ENCODE measurements at places on chromosomes 12 and 14.

- peak; percentile 7 for DNase-seq
These were observed 514 bp downstream of the FBXO34 start for GRCh38 chr14:55271572-55272298.

DNA sequence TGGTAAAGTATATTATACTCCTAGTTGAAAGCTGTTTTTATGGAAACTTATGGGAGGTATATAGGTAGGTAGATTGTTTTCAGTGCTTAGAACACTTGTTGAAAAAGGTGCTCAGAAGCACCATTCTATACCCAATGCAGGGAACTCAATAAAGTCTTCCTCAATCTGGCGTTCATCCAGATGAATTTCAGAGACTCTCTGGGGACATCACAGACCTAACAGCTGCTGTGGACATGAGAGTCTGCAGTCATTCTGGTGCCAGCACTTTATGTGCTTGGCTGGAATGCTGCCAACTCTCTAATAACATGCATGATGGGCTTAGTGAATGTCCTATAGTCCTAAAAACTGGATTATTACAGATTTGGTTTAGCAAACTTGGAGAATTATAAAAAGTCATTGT, 115.9 kb downstream of the NTN4 start:
- no peak for DNase-seq

DNA sequence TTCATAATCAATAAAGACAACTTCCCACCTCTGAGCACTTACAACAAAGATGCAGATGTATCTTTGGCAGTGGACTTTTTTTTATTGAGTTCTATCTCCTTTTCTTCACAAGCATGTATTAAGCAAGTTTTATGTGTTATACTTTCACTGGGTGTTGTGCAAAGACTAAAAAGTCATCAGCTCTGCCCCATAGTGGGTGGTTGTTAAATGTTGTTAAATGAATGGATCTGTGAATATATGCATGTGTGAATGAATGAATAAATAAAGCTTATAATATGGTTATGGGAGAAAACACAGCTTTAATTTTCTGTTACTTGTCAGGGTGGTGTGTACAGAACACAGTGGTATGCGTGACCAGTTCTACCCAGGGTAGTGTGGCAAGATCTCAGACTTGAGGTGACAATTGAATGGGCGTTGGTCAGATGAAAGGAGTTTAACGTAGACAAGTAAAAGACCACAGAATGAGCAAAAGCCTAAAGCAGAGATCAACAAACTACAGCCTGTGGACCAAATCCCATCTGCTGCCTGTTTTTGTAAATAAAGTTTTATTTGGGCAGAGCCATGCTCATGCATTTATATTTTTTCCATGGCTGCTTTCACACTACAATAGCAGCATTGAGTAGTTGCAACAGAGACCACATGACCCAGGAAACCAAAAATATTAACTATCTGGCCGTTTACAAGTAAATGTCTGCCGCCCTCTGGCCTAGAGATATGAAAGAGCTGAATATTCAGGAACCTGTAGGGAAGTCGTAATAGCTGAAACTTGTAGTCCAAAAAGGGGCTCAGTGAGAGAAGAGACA, 207.4 kb upstream of the EEA1 start:
- no peak for DNase-seq

- DNase-seq: peak; percentile 56
These were observed 92.9 kb upstream of the EGLN3 start for GRCh38 chr14:34043627-34044372.

- no peak for DNase-seq
These were observed 184.8 kb upstream of the NTF3 start for GRCh38 chr12:5247144-5247543.

DNA sequence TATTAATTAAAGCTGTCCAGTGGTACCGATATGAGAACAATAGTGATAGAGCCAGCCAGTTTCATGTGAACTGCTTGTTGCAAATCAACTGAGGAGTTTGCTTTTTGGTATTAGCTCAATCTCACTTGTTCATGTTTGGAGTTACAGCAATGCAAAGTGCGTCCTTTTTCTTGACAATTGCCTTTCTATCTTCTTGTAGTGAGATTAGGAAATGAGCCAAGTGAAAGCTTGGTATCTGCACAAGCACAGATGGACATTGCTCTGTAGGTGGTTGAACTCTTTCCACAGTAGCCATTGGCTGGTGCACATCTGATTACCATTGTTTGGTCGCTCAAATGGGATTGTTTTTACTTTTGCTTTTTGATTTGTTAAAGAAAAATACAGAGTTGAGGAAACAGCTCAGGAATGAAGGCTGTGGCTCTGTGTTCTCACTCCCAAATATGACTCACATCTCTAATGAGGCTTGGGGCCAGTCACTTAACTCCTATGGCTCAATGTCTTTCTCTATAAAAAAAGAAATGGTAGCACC, 241.4 kb downstream of the BMP4 start:
- DNase-seq: no peak

GRCh38 chr14:67887478-67887877, 67.9 kb downstream of the RAD51B start:
- DNase-seq: no peak

- DNase-seq: no peak
These were observed 375.5 kb downstream of the RAD51B start for GRCh38 chr14:68195126-68195525.

DNA sequence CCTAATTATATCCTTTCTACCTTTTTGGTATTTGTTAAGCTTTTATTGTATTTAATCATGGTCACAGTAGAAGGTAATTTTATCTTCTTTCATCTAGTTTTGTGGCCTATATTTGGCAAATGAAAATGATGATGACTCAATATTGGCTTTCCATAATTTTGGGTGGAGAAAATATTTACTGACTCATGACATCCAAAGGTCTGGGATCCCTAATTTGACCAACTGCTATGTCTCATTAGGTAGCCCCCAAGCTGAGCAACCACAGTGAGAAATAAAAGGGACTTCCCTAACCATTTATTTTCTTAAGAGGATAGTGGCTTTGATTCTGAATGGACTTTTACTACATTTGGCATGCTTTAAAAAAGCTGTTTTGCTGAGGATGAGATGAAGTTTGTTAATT, 289.5 kb downstream of the RMST start:
- no peak for DNase-seq

- DNase-seq: no peak
These were observed 1.7 kb downstream of the IRAK3 start for GRCh38 chr12:66190519-66191370.

DNA sequence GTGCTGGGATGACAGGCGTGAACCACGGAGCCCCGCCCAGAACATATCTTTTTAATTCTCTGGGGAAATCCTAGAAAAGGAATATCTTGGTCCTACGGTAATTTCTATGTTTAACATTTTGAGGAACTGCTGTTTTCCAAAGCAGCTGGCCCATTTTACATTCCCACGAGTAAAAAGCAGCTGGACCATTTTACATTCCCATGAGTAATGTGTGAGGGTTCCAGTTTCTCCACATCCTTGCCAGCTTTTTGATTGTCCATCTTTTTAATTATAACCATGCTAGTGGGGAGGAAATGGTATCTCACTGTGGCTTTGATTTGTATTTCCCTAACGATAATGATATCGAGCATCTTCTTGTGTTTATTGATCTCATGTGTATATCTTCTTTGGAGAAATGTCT, 4.4 kb upstream of the P2RX4 start:
- no peak for DNase-seq

DNA sequence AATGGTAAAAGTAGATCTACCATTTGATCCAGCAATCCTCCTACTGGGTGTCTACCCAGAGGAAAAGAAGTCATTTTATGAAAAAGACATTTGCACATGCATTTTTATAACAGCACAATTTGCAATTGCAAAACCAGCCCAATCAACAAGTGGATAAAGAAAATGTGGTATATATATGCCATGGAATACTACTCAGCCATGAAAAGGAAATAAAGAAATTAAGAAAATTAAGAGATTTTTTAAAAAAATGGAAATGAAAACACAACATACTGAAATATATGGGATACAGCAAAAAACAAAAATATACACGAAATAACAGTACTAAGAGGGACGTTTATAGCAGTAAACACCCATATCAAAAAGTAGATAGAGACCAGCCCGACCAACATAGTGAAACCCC, 58.9 kb downstream of the ACSM4 start:
- no peak for DNase-seq

- no peak for DNase-seq
These were observed 8.3 kb upstream of the STAC3 start for GRCh38 chr12:57258977-57259970.

DNA sequence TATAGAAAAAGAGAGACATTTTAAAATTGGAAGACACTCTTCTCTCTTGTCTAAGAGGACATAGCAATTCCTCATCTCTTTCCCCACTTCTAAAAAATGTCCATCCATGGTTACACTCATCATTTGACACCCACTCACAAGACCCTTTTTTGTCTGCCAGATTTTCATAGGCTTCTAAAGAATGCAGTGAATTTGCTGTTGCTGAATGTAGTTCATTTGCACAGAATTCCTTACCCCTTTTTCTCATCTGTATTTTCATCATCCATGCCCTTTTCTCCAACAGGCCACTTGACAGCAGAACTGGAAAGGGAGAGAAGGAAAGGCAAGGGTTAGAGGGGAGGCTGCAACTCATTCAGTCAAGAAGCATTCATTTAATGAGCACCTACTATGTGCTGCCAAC, 128.0 kb downstream of the NUAK1 start:
- DNase-seq: no peak
